ENCODE measurements at places on chromosomes 4 and X. TPM values are rescaled to one million over a fixed set of nuclear protein-coding genes. Genes with fewer than 3 reads are reported as not detected.
A peak's percentile ranks its signal among the peaks of the same experiment; 100 is the strongest.

- peaks cover 4% of the 10 kb centered on the region for H3K36me3 ChIP-seq
- peak overlapping the region; percentile 99 for H3K4me3 ChIP-seq
These were observed 884 bp downstream of the RELL1 start for GRCh38 chr4:37685161-37685822.

DNA sequence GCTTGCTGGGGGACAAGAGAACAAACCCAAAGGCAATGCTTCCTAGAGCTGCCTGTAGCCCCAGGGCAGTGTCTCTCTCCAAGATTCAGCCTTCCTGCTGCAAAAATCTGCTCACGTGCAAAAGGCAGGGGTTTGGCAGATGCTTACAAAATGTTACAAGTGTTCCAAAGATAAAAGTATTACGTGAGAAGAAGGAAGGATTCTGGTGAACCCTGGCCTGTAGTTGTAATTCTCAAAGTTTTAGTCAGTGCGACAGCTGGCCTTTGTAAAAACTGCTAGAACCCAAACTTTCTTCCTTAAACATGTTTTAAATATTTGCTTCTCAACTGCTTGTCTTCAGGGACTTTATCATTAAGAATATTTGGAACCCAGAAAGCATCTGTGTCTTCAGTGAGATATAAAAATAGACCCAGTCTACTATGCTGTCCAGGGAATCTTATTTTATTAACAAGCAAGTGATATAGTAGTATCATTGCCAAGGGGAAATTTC is 232.3 kb downstream of the FRMPD4 start:
- H3K4me1 ChIP-seq: no peaks in the 10 kb centered on the region
- no peaks in the 10 kb centered on the region for H3K36me3 ChIP-seq
- no peak for DNase-seq
- no peak overlapping the region for H3K27ac ChIP-seq

GRCh38 chr4:149203256-149204001 is 612.2 kb downstream of the IQCM start:
- DNase-seq: no peak
- H3K27ac ChIP-seq: no peak overlapping the region
- H3K4me1 ChIP-seq: no peaks in the 10 kb centered on the region
- H3K4me3 ChIP-seq: no peak overlapping the region
- no peaks in the 10 kb centered on the region for H3K27me3 ChIP-seq

GRCh38 chr4:88457307-88458103 is 586 bp downstream of the HERC5 start:
- DNase-seq: peak; percentile 57
- peaks cover 9% of the 10 kb centered on the region for H3K27me3 ChIP-seq
- H3K27ac ChIP-seq: peak overlapping the region; percentile 61
- H3K36me3 ChIP-seq: peaks cover 8% of the 10 kb centered on the region
- H3K4me3 ChIP-seq: peak overlapping the region; percentile 97

DNA sequence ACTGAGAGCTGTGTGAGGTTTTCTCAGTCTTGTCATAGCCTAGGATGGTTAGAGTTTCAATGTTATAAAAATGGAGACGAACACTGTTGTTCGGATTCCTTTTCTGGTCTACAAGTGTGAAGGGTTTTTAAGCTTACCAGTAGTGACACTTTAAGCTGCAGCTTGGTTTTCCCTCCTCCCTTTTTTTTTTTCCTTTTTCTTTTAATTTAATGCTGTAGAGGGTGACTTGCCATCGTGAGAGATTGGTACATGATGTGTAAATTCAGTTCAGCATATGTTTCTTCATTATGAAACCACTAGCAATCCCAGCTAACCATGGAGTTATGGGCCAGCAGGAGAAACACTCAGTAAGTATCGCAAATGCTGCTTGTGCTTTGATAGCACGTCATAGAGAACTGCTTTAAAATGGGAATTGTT is 165.0 kb downstream of the RAPGEF2 start:
- no peak for DNase-seq
- H3K4me1 ChIP-seq: peaks cover 5% of the 10 kb centered on the region
- no peak overlapping the region for H3K27ac ChIP-seq
- no peaks in the 10 kb centered on the region for H3K27me3 ChIP-seq
- H3K36me3 ChIP-seq: no peaks in the 10 kb centered on the region
- H3K4me3 ChIP-seq: no peak overlapping the region

DNA sequence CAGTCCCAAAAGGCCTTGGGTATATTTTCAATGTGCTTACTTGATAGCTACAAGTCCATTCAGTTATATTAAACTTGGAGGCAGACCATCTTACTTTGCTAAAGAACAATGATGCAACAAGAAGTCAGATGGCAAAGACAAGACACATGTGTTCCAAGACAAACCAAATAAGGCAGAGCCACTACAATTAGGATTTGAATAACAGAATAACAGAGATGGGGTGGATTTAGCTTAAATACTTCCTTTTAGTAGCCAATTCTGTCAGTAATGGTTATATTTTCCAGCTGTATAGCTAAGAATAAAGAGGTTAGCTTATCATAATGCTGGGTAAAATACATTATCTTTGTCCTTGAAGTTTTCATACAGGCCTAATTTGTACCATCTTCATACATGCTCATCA is 37.7 kb upstream of the FRAS1 start:
- no peak overlapping the region for H3K4me3 ChIP-seq
- no peak for DNase-seq
- H3K27me3 ChIP-seq: no peaks in the 10 kb centered on the region

GRCh38 chr4:177441061-177441802 is 1.0 kb downstream of the AGA start:
- peaks cover 26% of the 10 kb centered on the region for H3K4me1 ChIP-seq
- no peaks in the 10 kb centered on the region for H3K27me3 ChIP-seq
- peak overlapping the region; percentile 96 for H3K27ac ChIP-seq

DNA sequence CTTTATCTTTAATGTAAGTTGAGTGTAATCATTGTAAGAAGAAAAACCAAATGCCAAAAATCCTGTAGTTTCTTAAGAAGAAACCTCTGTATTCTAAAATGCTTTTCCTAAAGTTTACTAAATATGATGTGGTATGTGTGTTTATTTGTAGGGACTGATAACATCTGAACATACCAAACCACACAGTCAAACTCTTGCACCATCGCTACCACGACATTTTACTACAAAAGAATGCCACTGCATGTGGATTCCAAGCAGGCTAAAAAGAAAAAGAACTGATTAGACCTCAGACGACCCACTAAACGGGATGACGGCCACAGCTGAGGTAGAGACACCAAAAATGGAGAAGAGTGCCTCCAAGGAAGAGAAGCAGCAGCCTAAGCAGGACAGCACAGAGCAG is 46.1 kb downstream of the LAS1L start:
- H3K4me1 ChIP-seq: no peaks in the 10 kb centered on the region
- H3K4me3 ChIP-seq: no peak overlapping the region
- no peak for DNase-seq
- no peaks in the 10 kb centered on the region for H3K36me3 ChIP-seq

Gene FOXR2
- total RNA-seq: not detected

- H3K36me3 ChIP-seq: no peaks in the 10 kb centered on the region
- H3K4me1 ChIP-seq: no peaks in the 10 kb centered on the region
- no peak overlapping the region for H3K4me3 ChIP-seq
- no peak for DNase-seq
- no peak overlapping the region for H3K27ac ChIP-seq
These were observed 29.0 kb upstream of the CCNG2 start for GRCh38 chr4:77127837-77128621.

DNA sequence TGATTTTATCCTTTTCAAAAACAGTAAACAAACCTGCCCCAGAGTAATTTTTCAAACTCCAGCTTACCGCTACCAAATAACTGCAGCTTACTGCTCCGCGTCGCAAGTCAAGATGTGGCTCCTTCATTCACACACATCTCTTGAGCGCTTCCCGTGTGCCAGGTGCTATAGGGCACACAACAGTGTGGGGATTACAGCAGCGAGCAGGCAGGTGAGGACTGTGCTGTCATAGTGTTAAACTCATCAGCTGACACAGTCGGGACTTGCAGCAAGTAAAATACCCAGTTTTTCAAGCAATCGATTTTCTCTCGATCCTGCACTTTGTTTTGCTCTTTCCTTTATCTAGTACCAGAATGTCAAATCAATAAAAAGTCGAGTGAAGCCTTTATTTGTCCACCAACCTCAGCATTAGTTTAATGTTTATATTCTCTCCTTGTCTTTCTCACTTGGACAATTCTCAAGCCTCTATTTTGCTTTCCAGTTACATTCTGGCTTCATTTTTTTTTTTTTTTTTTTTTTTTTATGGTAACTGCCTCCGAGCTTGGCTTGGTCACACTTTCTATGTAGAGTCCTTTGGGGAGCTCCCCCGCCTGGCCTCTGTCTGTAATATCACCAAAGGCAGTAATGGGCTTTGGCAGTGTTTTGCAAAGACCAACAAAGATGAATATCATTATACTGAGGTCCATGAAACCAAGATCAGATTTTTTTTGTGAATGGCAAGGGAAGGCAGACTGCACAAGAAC is 8.3 kb upstream of the ASB5 start:
- no peak overlapping the region for H3K4me3 ChIP-seq
- no peak overlapping the region for H3K27ac ChIP-seq
- DNase-seq: peak; percentile 25
- H3K36me3 ChIP-seq: no peaks in the 10 kb centered on the region

- no peaks in the 10 kb centered on the region for H3K27me3 ChIP-seq
- H3K4me3 ChIP-seq: no peak overlapping the region
- DNase-seq: no peak
- H3K4me1 ChIP-seq: no peaks in the 10 kb centered on the region
- no peaks in the 10 kb centered on the region for H3K36me3 ChIP-seq
These were observed 594.9 kb downstream of the KCTD8 start for GRCh38 chr4:43853565-43854264.

DNA sequence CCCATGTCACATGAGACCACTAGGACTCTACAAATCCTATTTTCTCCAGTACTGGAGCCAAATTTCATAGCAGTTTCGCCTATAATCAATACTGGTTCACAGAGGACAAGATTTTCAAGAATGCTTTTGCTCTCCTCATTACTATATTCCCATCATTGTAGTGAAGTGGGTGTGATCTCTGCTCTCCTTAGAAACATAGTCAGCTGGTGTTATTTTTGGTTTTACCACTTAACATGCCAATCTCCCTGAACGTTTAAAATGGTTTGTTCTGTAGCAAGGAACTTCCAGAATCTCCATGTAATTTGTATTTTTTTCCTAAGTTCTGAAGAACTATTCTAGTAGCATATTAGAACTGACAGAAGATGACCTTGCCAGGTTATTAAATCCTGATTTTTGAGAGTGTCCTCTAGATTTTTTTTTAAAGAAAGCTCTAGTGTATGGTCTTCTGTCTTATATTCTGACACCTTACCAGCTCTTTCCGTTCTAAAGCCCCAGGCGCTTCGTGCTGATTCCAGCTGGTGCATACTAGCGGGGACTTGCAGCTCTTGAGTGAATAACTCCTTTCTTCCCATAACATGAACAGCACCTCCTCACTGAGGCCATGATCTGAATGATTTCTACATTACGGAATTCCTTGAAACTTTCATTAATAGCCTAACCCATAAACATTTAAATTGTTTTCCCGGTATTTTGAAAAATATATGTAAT is 1372.9 kb downstream of the TECRL start:
- H3K27ac ChIP-seq: no peak overlapping the region
- no peak overlapping the region for H3K4me3 ChIP-seq
- no peaks in the 10 kb centered on the region for H3K4me1 ChIP-seq
- no peaks in the 10 kb centered on the region for H3K36me3 ChIP-seq

Gene RHOXF2
- not detected for total RNA-seq

- H3K27me3 ChIP-seq: no peaks in the 10 kb centered on the region
- peaks cover 2% of the 10 kb centered on the region for H3K36me3 ChIP-seq
- H3K4me3 ChIP-seq: no peak overlapping the region
- no peak for DNase-seq
- no peaks in the 10 kb centered on the region for H3K4me1 ChIP-seq
- no peak overlapping the region for H3K27ac ChIP-seq
These were observed 2095.9 kb downstream of the ARAP2 start for GRCh38 chr4:34148322-34148908.

- no peaks in the 10 kb centered on the region for H3K4me1 ChIP-seq
- H3K27me3 ChIP-seq: no peaks in the 10 kb centered on the region
- H3K4me3 ChIP-seq: no peak overlapping the region
- no peak overlapping the region for H3K27ac ChIP-seq
These were observed 189.6 kb downstream of the PACRGL start for GRCh38 chr4:20889901-20890300.

Gene ARX
- total RNA-seq: not detected

Gene SLC10A4
- not detected for total RNA-seq

GRCh38 chr4:133982533-133983224 is 218.9 kb downstream of the PABPC4L start:
- no peaks in the 10 kb centered on the region for H3K27me3 ChIP-seq
- H3K4me3 ChIP-seq: no peak overlapping the region
- no peaks in the 10 kb centered on the region for H3K4me1 ChIP-seq
- no peak for DNase-seq

DNA sequence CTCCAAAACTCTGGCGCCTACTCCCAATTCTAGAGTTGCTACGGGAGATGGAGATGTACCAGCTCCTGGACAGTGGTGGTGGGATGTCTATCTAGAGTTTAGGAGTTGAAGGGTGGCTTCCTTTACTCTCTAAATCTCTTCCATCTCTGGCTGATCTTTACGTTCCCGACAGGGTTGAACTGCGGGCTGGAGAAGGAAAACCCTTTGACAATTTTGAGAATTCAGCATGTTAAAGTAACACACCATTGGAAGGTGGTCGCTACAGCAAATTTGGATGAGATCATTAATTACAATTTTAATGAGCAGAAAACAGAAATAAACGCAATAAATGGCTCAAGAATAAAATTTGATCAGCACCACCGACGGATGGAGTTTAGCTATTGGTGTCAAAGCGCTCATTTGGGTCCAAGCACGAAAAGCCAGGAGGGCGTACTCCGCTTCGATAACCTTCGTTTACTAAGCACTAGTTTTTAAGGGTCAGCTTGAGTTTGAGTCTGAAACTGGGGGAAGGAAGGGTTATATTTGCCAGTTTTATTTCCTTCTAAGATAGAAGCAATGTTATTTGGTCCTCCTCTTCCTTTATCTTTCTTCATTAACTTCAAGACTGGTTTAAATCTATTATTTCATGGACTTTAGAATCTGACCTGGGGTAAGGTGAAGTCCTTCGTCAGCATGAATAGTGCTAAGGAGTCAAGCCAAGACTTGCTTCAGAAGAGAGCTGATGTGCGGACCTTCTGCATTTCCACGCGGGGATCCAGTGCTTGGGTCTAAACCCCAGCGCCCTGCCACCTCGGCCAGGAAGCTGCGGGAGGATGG is 1.5 kb upstream of the NKX6-1 start:
- peaks cover 86% of the 10 kb centered on the region for H3K27me3 ChIP-seq
- no peaks in the 10 kb centered on the region for H3K36me3 ChIP-seq
- H3K4me3 ChIP-seq: peak overlapping the region; percentile 92
- no peak for DNase-seq
- H3K27ac ChIP-seq: peak overlapping the region; percentile 51
- peaks cover 29% of the 10 kb centered on the region for H3K4me1 ChIP-seq

Gene GPR82
- 0.19 TPM for total RNA-seq

- peaks cover 14% of the 10 kb centered on the region for H3K36me3 ChIP-seq
- H3K27ac ChIP-seq: no peak overlapping the region
- H3K4me1 ChIP-seq: no peaks in the 10 kb centered on the region
- no peak for DNase-seq
- H3K4me3 ChIP-seq: no peak overlapping the region
These were observed 102.1 kb upstream of the KLF8 start for GRCh38 chrX:56130031-56130430.

- no peaks in the 10 kb centered on the region for H3K27me3 ChIP-seq
- no peak for DNase-seq
- no peak overlapping the region for H3K27ac ChIP-seq
- H3K4me3 ChIP-seq: no peak overlapping the region
These were observed 442.9 kb upstream of the BOD1L1 start for GRCh38 chr4:14070289-14070880.

GRCh38 chrX:21986596-21986995 is 45.5 kb upstream of the PHEX start:
- no peaks in the 10 kb centered on the region for H3K27me3 ChIP-seq
- H3K4me3 ChIP-seq: no peak overlapping the region
- peaks cover 2% of the 10 kb centered on the region for H3K36me3 ChIP-seq
- no peak overlapping the region for H3K27ac ChIP-seq
